Cardiac muscle cell (in vitro differentiated cells and primary cell): ENCODE measurements at places on chromosomes 2 and 18. TPM values are rescaled to one million over a fixed set of nuclear protein-coding genes. Genes with fewer than 3 reads are reported as not detected.

DNA sequence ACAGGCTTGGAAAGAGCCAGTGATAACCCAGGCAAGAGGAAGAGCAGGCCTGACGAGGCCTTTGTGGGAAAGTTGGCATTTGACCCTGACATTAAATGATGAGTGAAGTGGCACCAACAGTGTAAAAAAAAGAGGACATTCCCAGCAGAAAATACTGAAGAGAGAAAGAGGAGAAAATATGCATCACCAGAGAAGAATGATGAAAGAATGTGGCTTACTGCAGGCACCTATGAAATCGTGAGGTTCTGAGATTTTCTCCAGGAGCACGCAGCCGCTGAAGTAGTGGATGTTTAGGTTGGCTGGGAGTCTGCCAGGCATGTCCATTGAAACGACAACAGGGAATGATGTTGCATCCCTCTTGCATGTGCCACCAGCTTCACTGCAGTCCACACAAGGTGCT, 13.8 kb downstream of the EHD3 start:
- no peak overlapping the region for H3K27ac ChIP-seq
- H3K4me1 ChIP-seq, result no peaks in the 10 kb centered on the region
- H3K4me3 ChIP-seq, result no peak overlapping the region
- no peaks in the 10 kb centered on the region for H3K27me3 ChIP-seq
- H3K36me3 ChIP-seq, result no peaks in the 10 kb centered on the region

DNA sequence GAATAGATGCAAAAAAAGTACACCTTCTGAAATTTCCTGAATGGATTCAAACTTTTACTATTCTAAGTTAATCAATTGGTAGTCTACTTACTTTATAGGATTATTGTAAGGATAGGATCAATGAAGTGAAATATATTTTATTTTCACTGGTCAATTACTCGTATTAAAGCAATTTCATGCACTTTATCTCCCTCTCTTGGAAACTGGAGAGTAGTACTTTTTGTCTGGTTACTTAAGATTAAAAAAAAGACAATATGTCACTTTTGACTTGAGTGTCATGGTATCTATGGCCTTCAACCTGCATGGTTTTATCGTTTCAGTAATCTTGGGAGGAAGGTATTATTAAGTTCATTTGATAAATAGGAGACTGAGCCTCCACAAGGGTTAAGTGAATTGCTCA, 1.0 kb upstream of the KYNU start:
- no peaks in the 10 kb centered on the region for H3K4me1 ChIP-seq
- H3K27me3 ChIP-seq, result no peaks in the 10 kb centered on the region
- no peak overlapping the region for H3K27ac ChIP-seq
- no peak for DNase-seq
- no peak overlapping the region for H3K4me3 ChIP-seq

GRCh38 chr18:75293591-75293990, 83.0 kb downstream of the TSHZ1 start:
- no peaks in the 10 kb centered on the region for H3K36me3 ChIP-seq
- H3K27me3 ChIP-seq, result no peaks in the 10 kb centered on the region
- no peaks in the 10 kb centered on the region for H3K4me1 ChIP-seq
- DNase-seq, result no peak

DNA sequence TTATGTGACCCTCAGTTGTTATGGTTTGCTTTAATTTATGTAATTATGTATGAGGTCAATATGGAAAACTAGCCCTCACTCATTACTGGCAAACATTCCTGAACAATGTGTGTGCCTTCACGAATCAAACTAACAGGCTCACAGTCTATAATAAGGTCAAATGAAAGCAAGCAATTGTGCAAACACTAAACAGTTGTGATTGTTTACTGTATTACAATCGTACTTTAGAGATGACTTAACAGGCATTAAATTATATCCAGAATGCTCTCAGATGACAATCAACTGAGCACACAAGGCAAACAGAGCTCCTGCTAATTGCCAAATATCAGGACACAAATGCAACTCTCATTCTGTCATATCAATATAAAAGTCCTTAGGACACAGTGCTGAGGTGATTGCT, 29.5 kb downstream of the COL5A2 start:
- no peaks in the 10 kb centered on the region for H3K36me3 ChIP-seq
- H3K27ac ChIP-seq, result no peak overlapping the region
- no peaks in the 10 kb centered on the region for H3K27me3 ChIP-seq
- no peak overlapping the region for H3K4me3 ChIP-seq

The ALPI gene
- total RNA-seq, result not detected in 2 replicates

The MAP4K4 gene
- 82.2 and 131 TPM in 2 replicates for total RNA-seq

The ASPRV1 gene
- 3.8 TPM in 2 replicates for total RNA-seq

The LIPT1 gene
- 2.4 and 6.6 TPM in 2 replicates for total RNA-seq

The ST8SIA5 gene
- 0.67 TPM in 1 of 2 replicates, not detected in the other for total RNA-seq
